ENCODE measurements at places on chromosomes 16 and 17. TPM values are rescaled to one million over a fixed set of nuclear protein-coding genes. Genes with fewer than 3 reads are reported as not detected.
A peak's percentile ranks its signal among the peaks of the same experiment; 100 is the strongest.

- DNase-seq, result no peak
- H3K27ac ChIP-seq, result no peak overlapping the region
- H3K27me3 ChIP-seq, result no peaks in the 10 kb centered on the region
- no peak overlapping the region for H3K4me3 ChIP-seq
These were observed 230.0 kb downstream of the NTN1 start for GRCh38 chr17:9251273-9251672.

- H3K4me3 ChIP-seq, result no peak overlapping the region
- no peak overlapping the region for H3K27ac ChIP-seq
- no peaks in the 10 kb centered on the region for H3K4me1 ChIP-seq
- DNase-seq, result no peak
- H3K36me3 ChIP-seq, result no peaks in the 10 kb centered on the region
These were observed 16.4 kb upstream of the SLC13A5 start for GRCh38 chr17:6729531-6729930.

GRCh38 chr17:2647957-2648356 is 54.5 kb downstream of the PAFAH1B1 start:
- no peaks in the 10 kb centered on the region for H3K4me1 ChIP-seq
- no peak for DNase-seq
- H3K36me3 ChIP-seq, result peaks cover 50% of the 10 kb centered on the region
- H3K27ac ChIP-seq, result no peak overlapping the region
- H3K4me3 ChIP-seq, result no peak overlapping the region

Gene SLFN14
- total RNA-seq, result not detected

DNA sequence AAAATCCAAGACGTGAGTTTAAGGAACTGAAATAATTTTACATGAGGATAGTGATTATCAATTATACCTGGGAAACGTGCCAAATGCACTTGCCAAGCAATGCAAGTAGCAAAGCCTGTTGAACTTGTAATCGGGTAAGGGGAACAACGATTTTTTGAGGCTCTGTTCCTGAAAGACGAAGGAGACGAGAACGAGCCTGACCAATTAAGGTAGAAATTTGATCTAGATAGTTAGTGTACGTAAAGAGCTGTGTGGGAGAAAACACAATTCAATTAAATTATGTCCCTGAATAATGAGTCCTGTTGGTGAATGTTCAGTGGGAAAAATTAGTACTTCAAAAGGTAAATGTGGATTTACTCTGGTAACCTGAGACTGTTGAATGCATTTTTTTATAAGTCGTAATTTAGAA is 17.7 kb upstream of the KCTD5 start:
- no peaks in the 10 kb centered on the region for H3K27me3 ChIP-seq
- peak; percentile 74 for DNase-seq
- peak overlapping the region; percentile 68 for H3K27ac ChIP-seq
- H3K4me1 ChIP-seq, result peaks cover 3% of the 10 kb centered on the region
- H3K36me3 ChIP-seq, result peaks cover 12% of the 10 kb centered on the region
- no peak overlapping the region for H3K4me3 ChIP-seq

- H3K4me1 ChIP-seq, result no peaks in the 10 kb centered on the region
- no peak overlapping the region for H3K4me3 ChIP-seq
- H3K36me3 ChIP-seq, result peaks cover 69% of the 10 kb centered on the region
These were observed 17.5 kb downstream of the KLHL36 start for GRCh38 chr16:84665843-84666242.

DNA sequence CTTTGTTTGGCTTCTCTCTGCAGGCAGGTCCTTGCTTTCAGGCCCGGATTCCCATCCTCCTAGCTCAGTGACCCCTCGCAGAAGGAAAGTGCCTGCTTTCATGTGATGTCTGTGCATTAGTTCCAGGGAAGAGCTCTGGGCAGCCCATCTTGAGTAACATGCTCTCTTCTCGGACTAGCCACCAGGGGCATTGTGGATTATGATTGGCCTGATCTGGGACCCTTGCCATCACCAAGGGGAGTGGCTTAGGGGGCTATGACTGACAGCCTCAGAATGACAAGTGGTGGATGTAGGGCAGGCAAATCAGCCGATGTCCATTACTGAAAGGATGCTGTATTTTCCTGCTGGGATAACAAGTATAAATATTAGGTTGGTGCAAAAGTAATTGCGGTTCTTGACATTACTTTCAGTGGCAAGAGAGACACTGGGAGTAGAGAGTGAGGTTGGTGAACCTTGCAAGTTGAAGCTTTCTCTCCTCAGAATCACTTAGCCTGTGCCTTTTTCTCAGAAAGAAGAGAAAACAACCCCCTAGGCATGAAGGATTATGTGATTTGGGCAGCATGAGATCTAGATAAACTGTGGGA is 71.5 kb upstream of the MPHOSPH6 start:
- H3K27ac ChIP-seq, result no peak overlapping the region
- no peaks in the 10 kb centered on the region for H3K36me3 ChIP-seq
- H3K4me1 ChIP-seq, result no peaks in the 10 kb centered on the region
- no peak overlapping the region for H3K4me3 ChIP-seq
- H3K27me3 ChIP-seq, result no peaks in the 10 kb centered on the region

Gene KRT9
- total RNA-seq, result not detected

DNA sequence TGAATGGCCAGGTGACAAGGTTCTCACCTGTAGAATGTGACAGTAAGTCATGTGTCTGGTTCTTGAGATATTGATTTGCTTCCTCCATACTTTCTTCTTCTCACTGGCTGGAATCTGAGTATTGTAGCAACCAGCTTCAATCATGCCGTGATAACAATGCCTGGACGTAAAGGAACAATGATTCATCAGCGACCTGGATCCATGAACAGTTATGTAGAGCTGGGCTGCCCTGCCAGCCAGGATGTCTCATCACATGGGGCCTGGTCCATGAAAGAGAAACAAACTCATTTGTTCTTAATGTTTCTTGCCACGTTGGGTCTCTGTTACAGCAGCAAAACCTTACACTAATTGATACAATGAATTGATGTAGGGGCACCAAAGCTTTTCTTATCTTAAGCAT is 627.2 kb downstream of the TOX3 start:
- no peak overlapping the region for H3K4me3 ChIP-seq
- no peaks in the 10 kb centered on the region for H3K27me3 ChIP-seq

DNA sequence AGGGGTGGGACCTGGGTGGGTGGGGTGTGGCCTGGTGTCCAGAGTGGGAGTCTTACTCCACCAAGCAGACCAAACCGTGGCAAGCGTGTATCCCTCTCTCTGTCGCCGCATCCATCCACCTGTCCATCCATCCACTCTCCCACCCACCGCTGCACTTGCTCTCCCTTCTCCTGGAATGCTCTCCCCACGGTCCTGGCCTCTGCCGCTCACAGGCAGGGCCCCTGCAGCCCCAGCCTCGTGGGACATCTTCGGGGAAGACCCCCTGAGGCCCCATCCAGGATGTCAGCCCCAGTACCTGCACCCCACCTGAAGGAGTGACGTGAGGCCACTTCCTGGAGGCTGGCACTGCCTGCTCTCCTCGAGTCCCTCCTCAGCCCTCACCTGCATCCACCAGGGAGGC is 189.5 kb upstream of the GSE1 start:
- H3K4me1 ChIP-seq, result peaks cover 53% of the 10 kb centered on the region
- H3K4me3 ChIP-seq, result no peak overlapping the region
- no peaks in the 10 kb centered on the region for H3K36me3 ChIP-seq

Gene DERL2
- 5.8 TPM for total RNA-seq

GRCh38 chr17:4786106-4786511 is at the start of gene VMO1:
Gene VMO1, minus strand, starts transcription at chr17:4786364. Its CDS starts 12 bp downstream, at chr17:4786352.
- H3K36me3 ChIP-seq, result no peaks in the 10 kb centered on the region
- no peak within 1 kb of the TSS for H3K27ac ChIP-seq
- peak within 1 kb of the TSS; percentile 33 for H3K4me3 ChIP-seq
- no peaks in the 10 kb centered on the region for H3K27me3 ChIP-seq

DNA sequence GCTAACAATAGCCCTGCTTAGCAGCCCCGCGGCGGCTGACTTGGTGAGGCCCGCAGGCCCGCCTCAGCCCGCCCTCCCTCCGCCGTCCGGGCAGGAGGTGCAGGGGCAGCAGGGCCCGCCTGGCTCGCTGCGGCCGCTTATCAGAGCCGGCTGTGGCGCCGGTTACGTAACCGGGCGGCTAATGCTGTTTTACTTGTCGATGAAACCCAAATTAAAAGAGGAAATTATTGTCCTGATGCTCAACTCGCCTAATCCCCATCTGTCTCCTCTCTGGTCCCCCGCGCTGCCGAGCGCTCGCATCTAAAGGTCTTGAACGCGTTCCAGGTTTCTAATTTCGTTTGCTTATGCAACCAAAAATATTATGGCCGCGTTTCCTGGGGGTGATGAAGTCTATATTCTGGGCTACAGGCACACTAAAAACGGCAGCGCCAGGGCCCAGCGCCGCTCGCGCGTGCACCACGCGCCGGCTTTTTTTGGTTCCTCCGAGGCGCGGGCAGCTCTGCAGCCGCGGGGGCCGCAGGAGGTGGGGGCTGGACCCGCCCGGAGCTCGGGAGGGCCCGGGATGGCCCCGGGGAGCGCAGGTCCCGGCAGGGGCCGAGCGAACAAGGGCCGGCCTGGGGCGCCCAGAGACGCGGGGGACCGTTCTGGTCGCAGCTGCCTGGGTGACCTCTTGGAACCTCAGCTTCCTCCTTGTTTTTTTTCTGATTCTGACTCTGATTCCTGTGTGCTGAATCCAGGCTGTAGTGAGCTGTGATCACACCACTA is 65.2 kb upstream of the TOB1 start:
- peak; percentile 92 for DNase-seq
- H3K4me3 ChIP-seq, result peak overlapping the region; percentile 43
- no peaks in the 10 kb centered on the region for H3K27me3 ChIP-seq
- H3K4me1 ChIP-seq, result peaks cover 27% of the 10 kb centered on the region
- no peaks in the 10 kb centered on the region for H3K36me3 ChIP-seq

- no peak overlapping the region for H3K4me3 ChIP-seq
- peaks cover 19% of the 10 kb centered on the region for H3K4me1 ChIP-seq
- DNase-seq, result no peak
- H3K27ac ChIP-seq, result peak overlapping the region; percentile 26
These were observed 6.0 kb downstream of the DOC2A start for GRCh38 chr16:30004811-30005242.

GRCh38 chr16:55367866-55368603 is 44.0 kb downstream of the IRX6 start:
- no peak for DNase-seq
- H3K36me3 ChIP-seq, result no peaks in the 10 kb centered on the region
- peaks cover 10% of the 10 kb centered on the region for H3K4me1 ChIP-seq
- H3K27me3 ChIP-seq, result no peaks in the 10 kb centered on the region
- H3K27ac ChIP-seq, result no peak overlapping the region

DNA sequence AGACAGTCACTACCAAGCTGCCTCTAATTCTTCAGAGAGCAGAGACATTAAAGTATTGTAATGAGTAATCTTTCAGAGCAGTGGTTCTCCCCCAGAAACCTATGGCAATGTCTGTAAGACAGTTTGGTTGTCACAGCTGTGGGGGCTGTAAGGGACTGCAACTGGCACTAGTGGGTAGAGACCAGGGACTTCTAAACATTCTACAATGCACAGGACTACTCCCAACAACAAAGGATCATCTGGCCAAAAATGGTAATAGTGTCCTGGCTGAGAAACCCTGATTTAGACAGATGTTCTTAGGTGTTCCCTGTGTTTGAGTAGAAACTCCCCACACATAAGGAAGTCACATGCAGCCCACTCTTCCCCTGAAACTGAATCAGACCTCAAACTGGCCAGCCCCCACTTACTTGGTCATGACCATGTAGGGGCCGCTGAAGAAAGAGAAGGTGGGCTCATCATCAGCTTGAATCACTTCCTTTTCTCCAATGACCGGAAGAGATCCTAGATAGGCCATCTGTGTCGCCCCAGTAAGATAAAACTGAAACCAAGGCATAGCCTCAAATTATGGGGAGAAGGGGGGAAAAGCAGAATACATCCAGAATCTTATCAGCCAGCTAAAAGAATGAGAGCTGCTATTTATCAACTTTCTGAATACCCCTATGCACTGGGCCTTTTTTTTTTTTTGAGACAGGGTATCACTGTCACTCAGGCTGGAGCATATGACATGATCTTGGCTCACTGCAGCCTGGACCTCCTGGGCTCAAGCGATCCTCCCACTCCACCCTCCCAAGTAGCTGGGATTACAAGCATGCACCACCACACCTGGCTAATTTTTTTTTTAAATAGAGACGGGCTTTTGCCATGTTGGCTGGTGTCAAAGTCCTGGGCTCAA is 75.8 kb downstream of the TEX14 start:
- no peaks in the 10 kb centered on the region for H3K27me3 ChIP-seq
- H3K27ac ChIP-seq, result no peak overlapping the region
- no peaks in the 10 kb centered on the region for H3K4me1 ChIP-seq
- no peak for DNase-seq
- H3K36me3 ChIP-seq, result no peaks in the 10 kb centered on the region

GRCh38 chr16:15858921-15859668 is 2.3 kb upstream of the MYH11 start:
- H3K4me3 ChIP-seq, result no peak overlapping the region
- DNase-seq, result peak; percentile 65
- peak overlapping the region; percentile 54 for H3K27ac ChIP-seq
- H3K27me3 ChIP-seq, result peaks cover 31% of the 10 kb centered on the region

Gene ATF7IP2
- 49.8 TPM for total RNA-seq

Gene ATP2A3
- total RNA-seq, result 49.4 TPM

- peaks cover 51% of the 10 kb centered on the region for H3K36me3 ChIP-seq
- peak overlapping the region; percentile 98 for H3K4me3 ChIP-seq
- H3K27ac ChIP-seq, result peak overlapping the region; percentile 93
- H3K4me1 ChIP-seq, result peaks cover 25% of the 10 kb centered on the region
- DNase-seq, result no peak
- no peaks in the 10 kb centered on the region for H3K27me3 ChIP-seq
These were observed 844 bp downstream of the TAOK2 start for GRCh38 chr16:29974291-29975133.

DNA sequence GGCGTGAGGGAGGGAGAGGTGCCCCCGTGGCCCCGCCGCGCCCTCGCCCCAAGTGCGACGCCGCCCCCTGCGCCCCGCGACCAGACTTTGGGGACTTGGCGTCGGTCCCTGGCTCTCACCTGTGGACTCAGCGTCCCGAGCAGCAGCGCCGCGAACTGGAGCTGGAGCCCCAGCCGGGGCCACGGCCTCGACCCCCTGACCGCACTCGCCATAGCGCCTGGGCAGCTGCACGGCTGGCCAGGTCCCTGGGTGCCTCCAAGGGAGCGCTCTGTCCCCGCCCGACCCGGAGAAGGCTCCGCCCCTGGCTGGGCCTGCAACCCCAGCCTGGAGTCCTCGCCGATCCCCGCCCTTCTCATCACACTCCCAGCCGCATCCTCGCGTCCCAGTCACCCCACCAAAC is at the start of gene ERN2:
TSS of gene ERN2 (minus strand) at position 247 of the 400 bp plus-strand sequence. CDS start at position 212, 35 bp downstream.
- H3K4me1 ChIP-seq, result no peaks in the 10 kb centered on the region
- H3K4me3 ChIP-seq, result peak within 1 kb of the TSS; percentile 52
- DNase-seq, result peak; percentile 74
- peak within 1 kb of the TSS; percentile 87 for H3K27ac ChIP-seq

- no peak overlapping the region for H3K4me3 ChIP-seq
- peak; percentile 73 for DNase-seq
- H3K27ac ChIP-seq, result no peak overlapping the region
- H3K27me3 ChIP-seq, result no peaks in the 10 kb centered on the region
- peaks cover 14% of the 10 kb centered on the region for H3K4me1 ChIP-seq
- peaks cover 6% of the 10 kb centered on the region for H3K36me3 ChIP-seq
These were observed 20.0 kb upstream of the WFIKKN1 start for GRCh38 chr16:610513-611381.

Data from stomach (tissue), 19 donors.